ENCODE measurements at places on chromosomes 5 and 9.

GRCh38 chr5:39896706-39897105, 471.9 kb upstream of the DAB2 start:
- DNase-seq, result no peak

- no peak for DNase-seq
These were observed 3.8 kb upstream of the NEUROG1 start for GRCh38 chr5:135539430-135540005.

DNA sequence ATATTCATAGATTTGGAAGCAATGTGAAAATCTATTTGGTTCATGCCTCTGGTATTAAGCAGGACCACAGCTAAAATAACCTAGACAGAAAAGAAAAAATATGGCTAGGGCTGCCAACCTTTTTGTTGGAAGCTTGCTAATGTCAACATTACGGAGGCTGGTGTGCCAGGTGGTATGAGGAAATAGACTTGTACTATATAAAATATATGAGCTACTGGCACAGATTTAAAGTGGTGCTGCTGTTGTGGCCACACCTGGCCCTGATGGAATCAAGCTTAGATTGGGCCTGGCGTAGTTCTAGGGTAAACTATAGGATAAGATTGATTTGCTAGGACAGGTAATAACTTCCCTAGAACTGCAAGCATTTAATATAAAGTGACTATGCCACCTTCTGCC, 10.6 kb upstream of the PARP8 start:
- DNase-seq, result no peak

DNA sequence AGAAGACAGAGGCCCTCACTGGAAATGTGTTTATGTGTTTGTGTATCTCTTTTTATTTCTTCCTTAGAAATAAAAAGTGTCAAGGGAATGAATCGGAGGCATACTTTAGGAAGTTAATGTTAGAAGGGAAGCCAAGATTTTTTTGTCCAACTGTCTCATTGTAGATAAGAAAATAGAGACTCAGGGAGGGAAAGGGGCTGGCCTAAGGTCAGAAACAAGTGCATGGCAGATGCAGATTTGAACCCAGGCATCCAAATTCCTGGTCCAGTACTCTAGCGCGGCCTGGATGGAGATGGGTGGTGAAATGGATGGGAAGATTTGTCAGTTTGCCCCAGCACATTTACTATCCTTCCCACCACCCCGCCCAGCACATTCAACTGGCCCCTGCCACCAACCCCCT, 19.8 kb upstream of the TNIP1 start:
- DNase-seq, result no peak

- no peak for DNase-seq
These were observed 502.4 kb downstream of the CDH10 start for GRCh38 chr5:24142341-24142740.

GRCh38 chr5:83179966-83180365, 102.6 kb downstream of the XRCC4 start:
- no peak for DNase-seq

- DNase-seq, result no peak
These were observed 135.6 kb downstream of the LIFR start for GRCh38 chr5:38420691-38421390.

GRCh38 chr5:4976902-4977301, 163.2 kb upstream of the ADAMTS16 start:
- DNase-seq, result no peak

- DNase-seq, result no peak
These were observed 298.5 kb upstream of the CD180 start for GRCh38 chr5:67495072-67495471.

GRCh38 chr9:134384811-134385479, 58.7 kb downstream of the RXRA start:
- no peak for DNase-seq

DNA sequence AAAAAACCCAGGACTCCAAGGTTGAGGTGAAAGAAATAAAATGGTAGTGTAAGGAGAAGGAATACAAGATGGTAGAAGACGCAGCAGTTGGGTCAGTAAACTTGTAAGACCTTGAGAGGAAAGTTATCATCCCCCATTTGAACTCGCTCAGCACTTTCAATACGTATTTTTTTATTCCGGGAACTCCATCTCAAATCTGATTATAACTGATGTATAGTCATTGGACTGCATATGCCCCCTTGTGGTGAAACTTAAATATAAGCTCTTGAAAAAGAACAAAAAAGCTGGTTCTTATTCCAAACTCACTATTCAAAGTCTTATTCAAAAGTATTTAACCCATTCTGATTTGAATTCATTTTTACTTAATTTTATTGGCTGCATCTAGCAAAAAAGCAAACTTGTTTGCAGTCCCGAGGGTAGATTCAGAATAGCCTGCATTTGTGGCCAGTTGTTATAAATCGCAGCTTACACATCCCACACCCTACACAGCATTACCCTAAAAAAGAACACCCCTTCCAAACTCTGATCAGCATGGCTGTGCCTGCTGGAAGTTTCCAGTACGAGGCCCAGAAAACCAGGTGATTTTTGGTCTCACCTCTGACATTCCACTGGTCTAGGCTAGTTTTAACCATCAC, 118.0 kb downstream of the ESM1 start:
- no peak for DNase-seq

- no peak for DNase-seq
These were observed 52.5 kb downstream of the NR3C1 start for GRCh38 chr5:143350751-143351602.

GRCh38 chr5:11040345-11040744, 279.3 kb upstream of the DAP start:
- DNase-seq, result no peak

Measured in activated CD8-positive, alpha-beta memory T cell treated with anti-CD3 and anti-CD28 coated beads for 1 hour (primary cell).